Stimulated activated CD8-positive, alpha-beta memory T cell treated with anti-CD3 and anti-CD28 coated beads, Interleukin-2, amount 100 ng/mL, for 1 hour (primary cell): ENCODE measurements at places on chromosomes 13 and 19.

DNA sequence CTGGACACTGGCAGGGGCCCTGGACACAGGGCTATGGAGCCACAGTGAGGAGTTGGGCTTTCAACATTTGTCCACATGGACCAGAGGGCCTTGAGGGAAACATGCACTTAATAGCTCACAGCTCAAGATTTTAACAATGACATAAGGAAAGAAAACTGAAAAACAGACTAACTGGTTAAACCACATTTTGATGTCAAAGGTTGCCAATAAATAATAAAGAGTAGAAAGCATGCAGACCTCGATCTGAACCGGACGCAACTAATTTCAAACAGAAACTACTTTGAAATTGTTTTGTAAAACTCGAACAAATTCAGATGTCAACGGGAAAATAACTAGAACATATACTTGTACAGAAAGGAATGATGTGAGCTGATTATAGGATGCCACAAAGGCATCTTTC lies 15.5 kb upstream of the ZNF888 start:
- DNase-seq = no peak

DNA sequence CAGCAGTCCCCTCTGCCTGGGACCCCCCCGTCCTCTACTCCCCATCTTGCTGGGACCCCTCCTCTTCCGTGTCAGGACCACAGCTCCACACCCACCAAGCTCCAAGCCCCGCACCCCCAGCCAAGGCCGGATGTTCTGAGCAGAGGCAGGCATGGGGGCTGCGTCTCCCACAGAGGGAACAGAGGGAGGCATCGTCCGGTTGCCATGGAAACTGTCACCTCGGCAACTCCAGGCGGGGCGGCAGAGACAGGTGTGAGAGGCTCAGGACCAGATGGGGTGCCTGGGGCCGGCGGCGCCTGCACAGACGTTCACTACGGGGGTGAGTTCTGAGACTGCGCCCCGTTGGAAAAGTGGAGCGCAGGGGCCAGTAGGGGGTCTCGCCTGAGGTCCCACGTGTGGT lies 5.4 kb downstream of the RNU6-9 start:
- DNase-seq = no peak

GRCh38 chr13:94201022-94201421 lies 278.5 kb downstream of the DCT start:
- DNase-seq = no peak

DNA sequence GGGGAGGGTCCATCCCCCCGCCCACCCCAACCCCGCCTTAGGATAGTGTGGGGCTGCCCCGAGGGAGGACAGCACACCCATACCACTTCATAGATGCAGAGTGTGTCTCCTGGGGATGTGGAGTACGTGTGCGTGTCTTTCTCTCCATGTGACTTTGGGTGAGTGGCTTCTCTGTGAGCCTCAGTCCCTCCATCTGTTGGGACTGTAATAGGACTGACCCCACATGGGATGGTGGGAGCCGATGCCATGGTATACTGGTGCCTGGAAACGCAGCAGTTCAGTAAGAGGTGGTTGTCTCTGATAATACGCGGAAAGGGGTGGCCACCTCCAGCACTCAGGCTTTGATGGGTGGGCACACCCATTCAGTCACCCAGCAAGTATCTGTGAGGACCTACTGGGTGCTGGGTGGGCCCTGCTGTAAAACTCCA lies 816 bp upstream of the PRKD2 start:
- no peak for DNase-seq

DNA sequence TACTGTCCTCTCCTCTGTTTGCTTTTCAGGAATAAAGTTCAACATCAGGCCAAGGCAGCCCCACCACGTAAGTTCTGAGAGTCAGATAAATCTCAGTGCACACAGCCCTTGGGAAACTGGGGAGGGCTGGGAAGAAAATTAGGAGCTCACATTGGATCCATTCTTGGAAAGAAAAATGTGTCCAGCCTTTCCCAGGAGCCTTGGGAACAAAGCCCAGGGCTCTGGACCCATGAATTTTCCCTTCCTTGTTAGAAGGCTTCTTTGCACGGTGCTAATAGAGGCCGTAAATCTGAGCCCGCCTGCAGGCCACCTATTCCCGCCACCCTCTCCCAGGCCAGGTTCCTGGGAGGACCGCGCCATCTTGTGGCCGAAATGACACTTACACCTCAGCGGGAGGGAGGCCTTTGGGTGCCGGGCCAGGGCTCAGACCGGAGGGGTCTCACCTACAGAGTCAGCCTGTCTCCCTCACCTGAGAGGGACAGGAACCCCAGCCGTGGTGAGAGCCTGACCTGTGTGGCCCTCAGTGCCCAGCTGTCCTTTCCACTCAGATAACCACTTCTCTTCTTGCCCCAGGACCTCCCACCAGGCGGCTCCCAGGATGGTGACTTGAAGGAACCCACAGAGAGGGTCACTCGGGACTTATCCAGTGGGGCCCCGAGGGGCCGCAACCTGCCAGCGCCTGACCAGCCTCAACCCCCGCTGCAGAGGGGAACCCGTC lies 25.1 kb upstream of the KCTD15 start:
- peak; percentile 41 for DNase-seq

DNA sequence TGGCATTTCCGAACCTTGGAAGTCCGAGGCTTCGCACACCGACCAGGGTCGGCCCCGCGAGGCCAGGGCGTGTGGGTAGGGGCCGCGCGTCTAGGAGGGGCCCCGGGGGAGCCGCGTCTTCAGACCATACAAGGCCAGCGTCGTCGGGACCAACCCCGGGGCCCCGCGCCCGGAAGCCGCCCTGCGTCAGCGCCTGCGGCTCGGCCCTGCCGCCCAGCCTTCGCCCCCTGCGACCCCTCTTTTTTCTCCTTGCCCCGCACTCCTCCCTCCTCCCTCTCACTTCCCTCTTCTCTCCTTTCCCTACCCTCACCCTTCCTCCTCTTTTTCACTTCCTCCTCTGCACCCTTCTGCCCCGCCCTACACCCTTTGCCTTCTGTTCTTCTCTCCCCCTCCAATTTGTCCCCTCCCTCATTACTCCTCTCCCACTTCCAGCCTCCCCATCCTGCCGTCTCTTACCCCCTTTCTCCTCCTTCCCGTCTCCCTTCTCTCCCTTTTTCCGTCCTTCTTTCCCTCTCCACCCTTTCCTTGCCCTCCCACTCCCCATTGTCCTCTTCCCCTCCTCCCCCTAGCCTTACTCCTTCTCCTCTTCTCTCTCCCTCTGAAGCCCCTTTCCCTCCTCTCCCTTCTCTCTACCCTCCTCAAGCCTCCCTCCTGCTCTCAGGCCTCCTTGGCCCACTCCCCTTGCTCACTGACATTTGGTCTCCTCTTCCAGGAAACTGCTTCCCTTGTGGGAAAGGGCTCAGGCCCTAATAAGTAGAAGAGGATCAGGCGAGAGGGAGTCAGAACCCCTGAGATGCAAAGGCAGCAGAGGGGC lies 2.2 kb upstream of the PLEKHG2 start:
- peak; percentile 51 for DNase-seq

- DNase-seq = no peak
These were observed 250.6 kb downstream of the GPC6 start for GRCh38 chr13:93477238-93477637.

DNA sequence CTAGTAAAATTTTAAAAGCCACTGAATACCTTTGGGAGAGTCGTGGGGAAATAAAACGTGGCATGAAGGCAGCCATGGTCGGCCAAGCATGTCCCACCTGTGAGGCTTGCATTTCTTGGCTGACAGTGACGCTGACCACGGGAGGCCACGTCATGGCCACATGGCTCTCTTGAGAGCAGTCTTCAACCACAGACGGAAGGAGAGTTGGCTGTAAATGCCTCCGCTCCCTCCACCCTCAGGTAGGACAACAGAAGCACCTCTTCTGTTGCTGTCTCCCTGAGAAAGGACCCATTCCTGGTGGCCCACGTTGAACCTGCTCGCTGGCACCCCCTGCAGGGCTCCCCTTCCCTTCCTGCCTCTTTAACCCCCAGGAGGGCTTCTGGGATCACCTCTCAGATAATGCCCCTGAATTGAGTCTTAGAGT lies 10.6 kb upstream of the LRRC25 start:
- DNase-seq = no peak

GRCh38 chr13:35160896-35161295 lies 218.8 kb downstream of the NBEA start:
- no peak for DNase-seq

- peak; percentile 100 for DNase-seq
These were observed at the start of gene MCOLN1 for GRCh38 chr19:7522072-7522922. MCOLN1 (plus strand) TSS chr19:7522624; CDS start chr19:7522751, 127 bp downstream.

GRCh38 chr13:26487781-26488180 lies 69.7 kb upstream of the WASF3 start:
- no peak for DNase-seq

DNA sequence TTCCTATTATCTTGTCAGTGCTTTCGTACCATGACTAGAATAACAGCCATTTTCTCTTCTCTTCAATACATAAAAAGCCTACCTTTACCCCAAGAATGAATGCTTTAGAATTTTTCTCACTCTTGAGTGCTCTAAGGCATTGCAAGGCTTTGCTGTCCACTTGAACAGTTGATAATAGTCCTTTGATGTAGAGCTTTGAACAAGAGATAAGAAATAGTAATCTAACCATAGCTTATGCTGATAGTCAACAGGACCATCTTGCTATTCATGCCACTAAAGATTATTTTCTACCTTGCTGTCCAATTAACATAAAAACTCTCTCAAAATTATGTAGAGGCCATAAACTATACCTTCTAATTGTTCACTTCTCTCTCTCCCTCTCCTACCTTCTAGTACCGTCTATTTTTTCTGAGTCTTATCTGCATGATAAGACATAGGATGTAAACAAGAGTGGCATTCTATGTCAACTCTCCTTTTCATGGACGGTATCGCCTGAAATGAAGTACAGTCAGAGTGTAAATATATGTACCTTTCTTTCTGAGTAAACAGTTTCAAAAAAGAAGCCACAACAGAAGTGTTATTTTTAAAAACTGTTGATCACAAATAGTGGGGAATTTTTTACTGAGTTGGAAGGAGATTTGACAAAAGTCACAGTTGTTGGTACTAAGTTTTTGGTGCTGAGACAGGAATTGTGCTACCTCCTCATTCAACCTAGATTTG lies 297.9 kb downstream of the NDFIP2 start:
- DNase-seq = no peak

DNA sequence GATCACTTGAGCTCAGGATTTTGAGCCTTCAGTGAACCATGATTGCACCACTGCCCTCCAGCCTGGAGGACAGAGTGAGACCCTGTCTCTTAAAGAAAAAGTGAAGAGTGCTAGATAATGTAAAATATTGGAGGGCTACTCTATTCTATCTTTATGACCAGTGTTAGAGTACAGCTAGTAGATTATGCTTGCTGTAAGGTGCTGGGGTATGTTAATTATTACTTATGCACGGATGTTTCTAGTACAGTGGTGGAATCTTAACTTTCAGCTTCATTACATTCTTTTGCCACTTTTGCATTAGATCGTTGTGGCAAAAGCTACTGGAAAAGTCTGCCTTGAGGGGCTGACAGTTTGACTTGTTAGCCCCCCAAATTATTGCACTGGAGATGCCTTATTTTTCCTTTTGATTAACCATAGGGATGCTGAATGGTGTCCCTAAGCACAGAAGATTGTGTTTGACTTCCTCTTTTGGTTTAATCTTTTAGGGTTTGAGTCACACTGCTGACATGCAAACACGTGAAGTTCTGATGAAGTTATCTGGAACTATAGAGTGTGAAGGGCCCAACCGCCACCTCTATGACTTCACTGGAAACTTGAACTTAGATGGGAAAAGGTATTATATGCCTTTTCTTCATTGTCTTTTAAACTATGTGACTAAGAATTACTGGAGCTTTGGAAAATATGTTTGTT lies 169.8 kb downstream of the ATP8A2 start:
- no peak for DNase-seq

GRCh38 chr13:108985166-108985565 lies 355.8 kb downstream of the MYO16 start:
- DNase-seq = no peak

GRCh38 chr13:80118506-80118905 lies 222.4 kb downstream of the SPRY2 start:
- DNase-seq = no peak

DNA sequence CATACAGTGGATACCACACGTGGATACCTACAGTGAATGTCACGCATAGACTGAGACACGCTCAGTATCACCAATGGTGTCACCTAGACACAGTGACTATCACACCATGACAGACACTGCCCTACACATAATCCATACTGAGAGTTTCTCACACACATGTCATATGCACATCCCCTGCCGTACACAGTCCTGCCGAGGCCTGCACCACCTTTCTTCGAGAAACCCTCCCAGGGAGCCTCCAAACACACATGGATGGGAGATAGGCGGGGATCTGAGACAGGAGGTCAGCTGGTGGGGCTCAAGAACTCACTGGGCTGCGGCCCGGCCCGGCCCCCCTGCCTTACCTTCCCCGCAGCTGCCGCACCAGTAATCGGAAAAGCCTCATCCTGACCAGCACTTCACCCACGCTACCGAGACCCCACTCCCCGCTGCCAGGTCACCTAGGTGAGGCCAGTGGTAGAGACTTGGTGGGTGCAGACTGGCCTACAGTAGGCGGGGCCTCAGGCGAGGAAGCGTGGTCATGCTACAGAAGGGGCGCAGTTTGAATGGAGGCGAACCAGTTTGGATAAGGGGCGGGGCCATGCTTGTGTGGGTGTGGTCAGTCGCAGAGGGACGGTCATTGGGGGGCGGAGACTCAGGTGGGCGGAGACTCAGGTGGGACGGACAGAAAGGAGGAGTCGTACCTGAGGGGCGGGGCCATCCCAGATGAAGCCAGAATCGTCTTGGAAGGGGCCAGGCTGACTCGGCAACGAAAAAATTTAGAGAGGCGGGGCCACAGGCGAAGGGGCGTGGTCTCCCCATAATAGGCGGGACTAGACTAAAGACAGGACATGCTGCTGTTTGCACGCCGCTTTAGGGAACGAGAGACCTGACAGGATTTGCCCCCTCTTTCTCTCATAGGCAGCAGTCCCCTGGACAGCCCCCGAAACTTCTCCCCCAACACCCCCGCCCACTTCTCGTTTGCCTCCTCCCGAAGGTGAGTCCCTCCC lies 2.1 kb downstream of the MAST1 start:
- DNase-seq = no peak

GRCh38 chr13:26707122-26708006 lies 53.2 kb downstream of the GPR12 start:
- no peak for DNase-seq

- peak; percentile 98 for DNase-seq
These were observed at the start of gene CHMP2A for GRCh38 chr19:58554494-58555368. CHMP2A (minus strand) TSS chr19:58555105; CDS start chr19:58554212, 893 bp downstream.

DNA sequence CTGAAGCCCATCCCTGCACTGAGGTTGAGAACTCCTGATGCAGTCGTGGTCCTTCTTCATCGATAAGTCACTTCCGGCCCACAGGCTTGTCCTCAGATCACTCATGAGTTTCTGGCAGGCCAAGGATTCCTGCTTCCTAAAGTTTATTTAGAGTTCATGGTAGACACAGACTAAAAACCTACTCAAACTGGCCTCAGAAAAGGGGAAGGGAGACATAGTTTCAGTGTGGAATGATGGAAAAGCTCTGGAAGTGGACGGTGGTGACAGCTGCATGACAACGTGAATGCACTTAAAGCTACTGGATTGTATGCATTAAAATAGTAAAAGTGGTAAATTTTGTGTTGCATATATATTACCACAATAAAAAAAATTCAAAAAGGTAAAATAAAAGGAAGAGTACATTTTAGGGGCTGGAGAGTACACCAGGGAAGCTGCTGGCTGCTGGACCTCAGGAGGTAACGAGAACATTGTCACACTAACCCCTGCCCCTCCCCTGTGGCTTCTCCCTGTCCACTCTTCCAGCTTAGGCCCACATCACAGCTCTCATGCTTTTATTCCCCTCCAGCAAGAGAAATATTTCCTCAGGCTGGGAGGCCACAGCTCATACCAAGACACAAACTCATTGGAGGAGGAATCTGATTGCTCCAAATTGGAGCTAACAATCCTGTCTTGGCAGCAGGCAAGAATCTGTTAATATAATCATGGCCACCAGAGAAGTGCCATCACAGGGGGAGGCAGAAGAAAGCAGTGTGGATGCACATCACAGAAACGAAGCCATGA lies 741.0 kb downstream of the UQCRFS1 start:
- DNase-seq = no peak
